ENCODE measurements at places on chromosomes 6 and 20.

- no peak for DNase-seq
These were observed 60.0 kb downstream of the GINS1 start for GRCh38 chr20:25467441-25467840.

DNA sequence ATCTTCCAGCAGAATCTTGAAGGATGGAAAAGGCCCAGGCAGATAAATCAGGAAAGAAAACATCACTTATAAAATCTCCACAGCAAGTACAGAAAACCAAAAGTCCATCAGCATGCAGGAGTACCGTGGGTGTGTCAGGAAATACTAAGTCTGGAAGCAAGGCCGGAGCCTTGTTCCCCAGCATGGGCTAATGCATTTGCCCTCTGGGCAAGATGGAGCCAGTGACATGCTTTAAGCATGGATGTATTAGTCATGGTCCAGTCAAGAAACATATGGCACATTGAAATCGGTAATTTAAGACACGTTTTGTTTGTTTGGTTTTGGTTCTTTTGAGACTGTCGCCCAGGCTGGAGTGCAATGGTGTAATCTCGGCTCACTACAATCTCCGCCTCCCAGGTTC, 506.0 kb upstream of the JARID2 start:
- no peak for DNase-seq

GRCh38 chr6:157405986-157406385, 25.0 kb downstream of the ZDHHC14 start:
- DNase-seq: no peak

- DNase-seq: no peak
These were observed 625.7 kb upstream of the PTCHD4 start for GRCh38 chr6:48736501-48737206.

DNA sequence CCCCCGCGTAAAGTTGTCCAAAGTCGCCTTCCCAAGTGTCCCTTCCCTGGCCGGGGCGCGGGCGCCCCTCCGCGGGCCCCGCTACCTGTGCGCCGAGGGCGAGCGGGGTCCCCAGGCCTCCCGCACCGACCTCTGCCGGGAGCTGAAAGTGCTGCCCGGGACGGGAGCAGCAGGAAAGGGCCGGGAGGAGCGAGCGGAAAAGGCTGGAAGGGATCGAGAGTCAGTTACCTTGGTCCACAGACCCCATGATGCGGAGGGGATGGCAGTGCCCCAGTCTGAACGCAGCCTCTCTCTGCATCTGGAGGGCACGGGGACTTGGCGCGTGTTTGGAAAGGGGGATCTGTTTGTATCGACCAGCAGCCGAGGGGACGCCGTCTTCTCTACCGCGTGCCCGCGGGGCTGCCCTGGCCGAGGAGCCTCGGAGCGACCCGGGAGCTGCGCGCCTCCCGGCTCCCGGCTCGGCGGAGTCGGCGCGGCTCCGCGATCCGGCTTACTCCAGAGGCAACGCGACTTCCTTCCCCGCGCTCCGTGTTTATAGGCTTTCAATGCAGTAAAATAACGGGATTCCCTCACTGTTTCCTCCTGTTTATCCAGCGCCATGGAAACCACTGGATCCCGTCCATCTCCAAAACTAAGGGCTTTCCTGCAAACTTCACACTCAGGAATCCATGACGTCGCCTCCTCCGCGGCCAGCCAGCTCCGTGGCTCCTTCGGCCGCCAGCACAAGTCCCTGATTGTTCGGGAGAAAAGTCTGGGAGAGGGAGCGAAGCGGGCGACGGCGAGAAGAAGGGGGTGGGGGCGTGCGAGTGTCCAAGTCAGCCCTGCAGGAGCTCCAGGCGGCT, 20.0 kb upstream of the NFATC2 start:
- peak; percentile 54 for DNase-seq

- DNase-seq: no peak
These were observed 9.6 kb upstream of the MOXD1 start for GRCh38 chr6:132410830-132411229.

GRCh38 chr6:148720406-148720805, 26.4 kb upstream of the UST start:
- DNase-seq: no peak

- DNase-seq: no peak
These were observed 168.4 kb downstream of the OR2B2 start for GRCh38 chr6:27743787-27744186.

DNA sequence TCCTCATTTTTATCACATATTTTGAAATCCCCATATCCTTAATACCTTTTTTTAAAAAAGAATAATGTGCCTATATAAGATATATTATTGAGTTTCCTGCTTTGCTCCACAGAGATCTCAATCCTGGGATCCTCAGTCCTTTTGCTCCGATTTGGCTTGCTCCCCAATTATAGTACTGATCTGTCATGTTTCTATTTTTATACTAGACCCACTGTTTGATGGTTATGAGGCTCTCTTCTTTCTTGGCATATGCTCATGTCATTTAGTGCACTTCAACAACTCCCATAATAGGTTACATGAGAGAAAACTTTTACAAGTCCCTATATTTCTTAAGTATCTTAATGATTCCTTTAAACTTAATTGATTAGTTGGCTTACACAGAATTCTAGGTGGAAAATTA, 958.5 kb upstream of the EPHA7 start:
- DNase-seq: no peak

- DNase-seq: no peak
These were observed 98.1 kb upstream of the TOP1 start for GRCh38 chr20:40930561-40930960.

GRCh38 chr20:10597637-10598036, 76.2 kb downstream of the JAG1 start:
- DNase-seq: no peak

- DNase-seq: no peak
These were observed 113.1 kb downstream of the BMP7 start for GRCh38 chr20:57153238-57153905.

DNA sequence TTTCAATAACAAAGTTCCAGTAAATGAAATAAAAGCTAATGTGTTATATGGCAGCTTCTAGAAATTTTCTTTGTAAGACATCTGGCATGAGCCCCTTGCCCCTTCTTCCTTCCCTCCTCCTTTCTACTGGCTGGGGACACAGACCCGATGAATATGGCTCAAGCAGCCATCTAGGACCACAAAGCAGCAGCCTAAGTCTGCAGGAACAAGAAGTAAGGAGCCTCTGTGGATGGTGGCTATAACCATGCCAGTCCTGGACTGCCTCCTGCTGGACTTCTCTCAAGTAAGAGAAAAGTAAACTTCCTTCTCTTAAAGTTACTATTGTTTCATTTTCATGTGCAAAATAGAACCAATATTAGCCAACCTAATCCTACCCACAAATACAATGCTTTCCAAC, 114.9 kb upstream of the DST start:
- no peak for DNase-seq

DNA sequence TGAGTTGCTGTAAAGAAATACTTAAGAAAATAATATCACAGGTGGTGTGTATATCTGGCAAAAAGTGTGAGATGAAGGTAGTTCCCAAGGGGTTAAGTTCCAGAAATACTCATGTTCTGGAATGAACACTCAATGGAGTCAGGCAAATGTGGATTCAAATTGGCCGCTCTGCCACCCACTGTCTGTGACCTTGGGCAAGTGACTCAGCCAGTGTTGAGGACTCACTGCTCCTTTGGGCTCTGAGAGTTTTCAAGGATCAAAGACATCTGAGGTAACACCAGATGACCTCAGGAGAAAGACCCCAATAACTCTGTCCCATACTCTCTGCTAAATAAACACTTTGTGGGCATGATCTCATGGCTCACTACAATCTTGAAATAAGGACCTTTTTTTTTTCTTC, 59.2 kb upstream of the EYA2 start:
- DNase-seq: no peak

DNA sequence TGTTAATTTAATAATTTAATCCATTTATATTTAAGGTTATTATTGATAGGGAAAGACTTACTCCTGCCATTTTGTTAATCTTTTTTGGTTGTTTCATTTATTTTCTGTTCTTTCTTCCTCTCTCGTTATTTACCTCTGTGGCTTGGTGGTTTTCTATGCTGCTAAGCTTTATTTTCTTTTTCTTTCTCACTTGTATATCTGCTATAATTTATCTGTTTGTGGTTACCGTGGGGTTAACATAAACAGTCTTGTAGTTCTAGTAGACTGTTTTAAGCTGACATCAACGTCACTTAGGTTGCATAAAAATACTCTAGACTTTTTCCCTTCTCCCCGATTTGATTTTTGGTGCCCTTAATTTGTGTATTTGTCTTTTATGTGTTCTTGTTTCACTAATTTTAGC, 381.3 kb upstream of the SPTLC3 start:
- DNase-seq: no peak

- DNase-seq: no peak
These were observed 5.3 kb upstream of the GTF2H4 start for GRCh38 chr6:30902709-30903108.

- DNase-seq: no peak
These were observed 306.0 kb upstream of the THEMIS start for GRCh38 chr6:128206610-128207426.

GRCh38 chr20:7195704-7196103, 428.2 kb downstream of the BMP2 start:
- no peak for DNase-seq

- no peak for DNase-seq
These were observed 207.5 kb downstream of the MANEA start for GRCh38 chr6:95784869-95785268.

GRCh38 chr6:20575125-20575524, 40.9 kb downstream of the CDKAL1 start:
- DNase-seq: peak; percentile 13

DNA sequence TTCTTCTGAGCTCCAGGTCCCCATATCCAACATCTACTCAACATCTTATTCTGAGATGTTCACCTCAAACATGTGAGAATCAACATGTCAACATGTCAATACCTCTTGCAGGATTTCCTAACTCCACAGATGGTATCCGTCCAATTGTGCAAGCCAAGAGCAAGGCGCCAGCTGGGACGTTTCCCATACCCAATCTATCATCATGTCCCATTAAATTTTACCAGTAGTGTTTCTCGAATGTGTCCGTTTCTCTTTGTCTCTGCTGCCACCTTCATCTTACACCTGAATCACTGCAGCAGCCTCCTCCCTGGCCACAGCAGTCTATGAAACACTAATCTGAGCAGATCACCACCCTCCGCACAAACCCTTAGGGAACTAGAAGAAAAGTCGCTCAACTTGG, 78.0 kb upstream of the RPS6KA2 start:
- DNase-seq: no peak

DNA sequence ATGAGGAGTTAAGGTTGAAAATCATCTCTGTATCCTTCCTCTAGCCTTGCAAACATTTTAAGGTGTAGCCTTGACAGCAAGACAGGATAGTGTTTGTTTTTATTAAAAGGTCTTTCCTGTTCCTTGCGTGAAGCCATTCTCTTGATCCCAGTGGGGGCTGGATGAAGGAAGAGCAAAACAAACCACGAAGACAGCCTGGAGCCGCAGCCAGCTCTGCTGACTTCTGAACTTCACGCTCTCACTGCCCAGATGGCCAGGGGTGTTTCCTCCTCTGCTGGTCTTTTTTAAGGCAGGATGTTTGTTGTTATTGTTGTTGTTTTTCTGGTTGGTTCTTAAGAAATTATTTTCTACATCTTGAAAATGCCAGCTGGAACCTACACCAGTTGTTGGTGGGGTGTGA, 156.4 kb downstream of the MTHFD1L start:
- no peak for DNase-seq

- peak; percentile 80 for DNase-seq
These were observed 50.4 kb downstream of the SMPDL3A start for GRCh38 chr6:122839472-122839871.

- no peak for DNase-seq
These were observed 22.8 kb downstream of the ISM1 start for GRCh38 chr20:13243826-13244376.

- no peak for DNase-seq
These were observed 148.2 kb downstream of the TRIM27 start for GRCh38 chr6:28775405-28776129.

DNA sequence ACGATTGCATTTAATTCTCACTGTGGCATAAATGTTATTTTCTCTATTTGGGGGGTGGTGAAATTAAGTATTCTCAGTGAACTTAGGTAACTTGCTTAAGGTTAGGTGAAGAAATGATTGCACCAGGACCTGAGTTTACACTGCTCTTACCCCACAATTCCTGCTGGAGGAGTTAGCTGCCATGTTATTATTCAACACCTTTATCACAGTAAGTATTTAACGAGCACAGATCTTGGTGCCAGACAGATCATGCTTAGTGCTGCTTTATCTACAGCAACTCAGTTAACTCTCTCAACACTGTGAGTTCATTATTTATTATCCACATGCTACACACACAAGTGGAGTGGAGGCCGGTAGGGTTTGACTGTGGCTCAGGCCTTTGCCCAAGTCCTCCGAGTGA, 249.7 kb downstream of the TMEM242 start:
- DNase-seq: no peak

GRCh38 chr20:4375881-4376280, 345.8 kb upstream of the PRND start:
- DNase-seq: no peak

- no peak for DNase-seq
These were observed 39.4 kb downstream of the YTHDF1 start for GRCh38 chr20:63176427-63177133.

DNA sequence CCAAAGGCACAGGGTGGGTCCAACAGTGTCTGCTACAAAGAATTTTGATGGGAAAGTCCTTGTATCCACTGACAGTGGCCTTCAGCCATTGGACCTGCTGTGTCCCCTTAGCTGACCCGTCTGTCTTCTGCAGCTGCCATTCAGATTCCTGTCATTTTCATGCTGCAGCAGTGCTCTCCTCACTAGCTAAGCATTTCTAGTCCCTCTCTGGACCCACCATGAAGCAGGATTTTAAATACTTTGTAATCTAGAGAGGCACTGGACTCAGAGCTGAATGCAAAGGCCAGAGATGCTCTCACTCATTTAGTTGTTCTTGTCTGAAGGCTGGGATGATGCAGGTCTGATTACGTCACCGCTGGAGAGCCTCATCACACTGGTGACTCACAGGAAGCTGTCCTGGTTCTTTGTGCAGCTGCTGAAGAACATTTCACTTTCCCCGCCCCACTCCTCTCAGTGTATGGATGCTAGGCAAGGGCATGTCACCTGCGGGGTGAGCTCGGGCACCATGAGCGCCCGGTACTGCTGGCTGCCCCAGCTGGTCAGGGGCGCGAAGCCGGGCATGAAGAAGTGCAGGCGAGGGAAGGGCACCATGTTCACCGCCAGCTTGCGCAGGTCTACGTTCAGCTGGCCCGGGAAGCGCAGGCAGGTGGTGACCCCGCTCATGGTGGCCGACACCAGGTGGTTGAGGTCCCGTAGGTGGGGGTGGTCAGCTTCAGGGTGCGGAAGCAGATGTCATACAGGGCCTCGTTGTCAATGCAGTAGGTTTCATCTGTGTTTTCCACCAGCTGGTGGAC, 19.4 kb upstream of the TUBB2A start:
- DNase-seq: no peak

GRCh38 chr6:10177704-10178103, 237.2 kb downstream of the TFAP2A start:
- DNase-seq: no peak

- DNase-seq: no peak
These were observed 9.7 kb downstream of the HLA-DOB start for GRCh38 chr6:32807020-32807580.

- DNase-seq: no peak
These were observed 13.7 kb upstream of the MLN start for GRCh38 chr6:33817489-33817888.
